Midbrain (tissue), 1 donor: ENCODE measurements at places on chromosomes 1 and 21.
A peak's percentile ranks its signal among the peaks of the same experiment; 100 is the strongest.

GRCh38 chr1:152034324-152034653, 2.5 kb downstream of the S100A11 start:
- DNase-seq: no peak

- no peak for DNase-seq
These were observed 57.1 kb upstream of the ADARB1 start for GRCh38 chr21:45017039-45017960.

GRCh38 chr1:92961896-92962752, 862 bp upstream of the DIPK1A start:
- peak; percentile 45 for DNase-seq

- no peak for DNase-seq
These were observed 119.3 kb upstream of the BACE2 start for GRCh38 chr21:41048623-41049022.

- DNase-seq: no peak
These were observed 102.6 kb downstream of the NRIP1 start for GRCh38 chr21:14962217-14962616.

GRCh38 chr1:178652506-178653490, 72.2 kb upstream of the RALGPS2 start:
- DNase-seq: no peak

- no peak for DNase-seq
These were observed 11.8 kb downstream of the HIVEP3 start for GRCh38 chr1:41906943-41907342.

DNA sequence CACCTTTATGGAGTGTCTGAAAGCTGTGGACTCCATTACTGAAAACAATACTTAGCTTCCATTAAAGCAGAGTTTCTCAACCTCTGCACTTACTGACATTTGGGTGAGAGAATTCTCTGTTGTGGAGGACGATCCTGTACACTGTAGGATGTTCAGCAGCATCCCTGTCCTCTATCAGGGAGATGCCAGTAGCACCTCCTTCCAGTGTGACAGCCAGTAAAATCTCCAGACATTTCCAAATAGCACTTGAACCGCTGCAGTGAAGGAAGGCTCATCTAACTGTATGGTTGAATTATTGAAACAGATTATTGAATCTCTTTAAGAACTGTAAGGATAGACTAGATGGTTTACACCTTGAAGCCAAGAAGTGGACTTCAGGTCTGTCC, 3.1 kb downstream of the PRDM2 start:
- DNase-seq: no peak

DNA sequence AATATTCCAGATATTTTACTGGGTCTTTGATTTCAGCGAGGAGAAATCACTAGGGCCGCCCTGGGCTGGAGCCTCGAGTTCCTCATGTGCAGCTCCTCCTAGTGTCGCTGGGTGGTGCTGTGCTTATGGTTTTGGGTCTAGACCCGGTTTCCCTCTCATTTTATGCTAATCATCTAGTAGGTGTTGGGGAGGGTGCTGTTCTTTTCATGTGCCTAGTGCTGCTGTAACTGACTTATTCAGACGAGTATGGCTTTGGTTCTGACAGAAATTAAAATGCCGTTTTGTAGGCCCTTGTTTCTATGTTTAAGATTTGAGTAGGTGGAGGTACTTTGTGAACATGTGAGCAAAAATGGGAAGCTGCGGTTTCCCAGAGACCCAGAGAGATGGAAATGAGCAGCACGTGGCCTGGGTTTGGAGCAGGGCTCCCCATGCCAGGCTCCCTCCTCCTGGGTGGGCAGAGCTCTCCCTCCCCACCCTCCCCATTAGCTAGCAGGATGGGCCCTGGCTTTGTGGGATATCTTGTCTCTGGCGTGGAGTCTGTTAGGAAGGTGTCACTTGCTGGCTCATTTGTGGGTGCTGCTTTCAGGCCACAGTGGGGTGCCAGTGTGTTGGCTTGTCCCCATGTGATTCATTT, 74.0 kb upstream of the GPR88 start:
- peak; percentile 65 for DNase-seq

GRCh38 chr21:41254090-41254700, 62.4 kb upstream of the FAM3B start:
- no peak for DNase-seq

DNA sequence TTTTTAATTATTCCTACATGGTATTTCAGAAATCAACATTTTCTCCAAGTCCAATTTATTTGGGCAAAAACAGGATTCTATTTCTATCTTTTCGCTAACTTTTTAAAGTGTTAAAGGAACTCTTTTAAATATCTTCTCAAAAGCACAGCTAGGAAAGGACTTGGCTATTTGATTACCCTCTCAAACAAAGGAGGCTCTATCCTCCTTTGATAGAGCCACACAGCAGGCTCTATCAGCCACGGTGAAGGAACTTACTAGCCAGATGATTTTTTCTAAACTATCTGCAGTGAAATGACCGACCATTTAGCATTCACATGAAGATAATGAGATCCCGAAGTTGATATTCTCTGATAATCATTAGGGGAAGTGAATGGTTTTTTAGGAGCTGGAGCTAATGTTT, 9.1 kb downstream of the ANGPTL7 start:
- peak; percentile 15 for DNase-seq

GRCh38 chr1:240258910-240259309, 167.2 kb downstream of the FMN2 start:
- DNase-seq: no peak

GRCh38 chr1:25531082-25531461, 12.3 kb upstream of the LDLRAP1 start:
- DNase-seq: no peak
